CD4-positive, alpha-beta memory T cell (primary cell): ENCODE measurements at places on chromosomes 11 and 22. TPM values are rescaled to one million over a fixed set of nuclear protein-coding genes. Genes with fewer than 3 reads are reported as not detected.

GRCh38 chr11:44904261-44905020, 46.2 kb downstream of the TP53I11 start:
- H3K27me3 ChIP-seq, result no peaks in the 10 kb centered on the region
- H3K4me3 ChIP-seq, result no peak overlapping the region
- no peak overlapping the region for H3K27ac ChIP-seq
- DNase-seq, result no peak

GRCh38 chr11:69361466-69361865, 67.5 kb downstream of the MYEOV start:
- no peak overlapping the region for H3K4me3 ChIP-seq
- no peak for DNase-seq
- H3K36me3 ChIP-seq, result no peaks in the 10 kb centered on the region
- no peaks in the 10 kb centered on the region for H3K27me3 ChIP-seq
- H3K4me1 ChIP-seq, result no peaks in the 10 kb centered on the region

GRCh38 chr11:18012122-18012905, 533 bp downstream of the SERGEF start:
- H3K27ac ChIP-seq, result peak overlapping the region; percentile 73
- no peaks in the 10 kb centered on the region for H3K27me3 ChIP-seq
- H3K36me3 ChIP-seq, result peaks cover 2% of the 10 kb centered on the region
- H3K4me3 ChIP-seq, result no peak overlapping the region
- H3K4me1 ChIP-seq, result peaks cover 19% of the 10 kb centered on the region

The OR8D4 gene
- polyA plus RNA-seq, result not detected

The HOATZ gene
- not detected for polyA plus RNA-seq

DNA sequence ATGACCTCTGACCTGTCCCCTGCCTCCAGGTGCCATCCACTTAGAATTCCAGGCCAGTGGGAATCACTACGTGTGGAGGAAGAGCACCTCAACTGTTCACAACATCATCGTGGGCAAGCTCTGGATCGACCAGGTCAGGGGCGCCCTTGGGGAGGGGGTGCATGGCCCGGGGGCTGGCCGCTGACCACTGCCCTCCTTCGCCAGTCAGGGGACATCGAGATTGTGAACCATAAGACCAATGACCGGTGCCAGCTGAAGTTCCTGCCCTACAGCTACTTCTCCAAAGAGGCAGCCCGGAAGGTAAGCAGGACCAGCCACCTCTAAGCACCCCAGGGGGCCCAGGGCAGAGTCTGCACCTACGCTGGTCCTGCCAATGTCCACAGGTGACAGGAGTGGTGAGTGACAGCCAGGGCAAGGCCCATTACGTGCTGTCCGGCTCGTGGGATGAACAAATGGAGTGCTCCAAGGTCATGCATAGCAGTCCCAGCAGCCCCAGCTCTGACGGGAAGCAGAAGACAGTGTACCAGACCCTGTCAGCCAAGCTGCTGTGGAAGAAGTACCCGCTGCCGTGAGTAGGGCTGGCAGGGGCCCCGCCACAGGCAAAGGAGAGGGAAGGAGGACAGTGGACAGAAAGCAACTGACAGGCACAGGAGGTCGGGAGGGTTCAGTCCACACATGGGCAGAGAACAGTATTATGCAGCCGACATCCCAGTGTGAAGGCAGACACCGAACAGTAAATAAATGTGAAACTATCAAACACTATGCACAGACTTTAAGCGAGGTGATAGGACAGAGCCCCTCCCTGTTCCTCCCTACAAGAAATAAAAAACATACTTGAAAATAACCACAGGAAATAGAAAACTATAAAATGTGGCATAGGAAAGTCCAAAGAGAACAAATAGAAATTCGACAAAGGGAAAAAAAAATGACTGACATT, 74.9 kb downstream of the MORC2 start:
- peak; percentile 7 for DNase-seq
- no peaks in the 10 kb centered on the region for H3K27me3 ChIP-seq
- peak overlapping the region; percentile 16 for H3K27ac ChIP-seq
- H3K4me3 ChIP-seq, result no peak overlapping the region
- no peaks in the 10 kb centered on the region for H3K36me3 ChIP-seq
- peaks cover 24% of the 10 kb centered on the region for H3K4me1 ChIP-seq

The CSNK2A3 gene
- 1.0 TPM for polyA plus RNA-seq

GRCh38 chr22:44024288-44024921, at the start of gene PARVB:
PARVB (plus strand) TSS chr22:44024302; CDS start chr22:44024340, 38 bp downstream.
- peak within 1 kb of the TSS; percentile 45 for H3K4me3 ChIP-seq
- peaks cover 29% of the 10 kb centered on the region for H3K4me1 ChIP-seq
- H3K27ac ChIP-seq, result peak within 1 kb of the TSS; percentile 31
- DNase-seq, result peak; percentile 9
- no peaks in the 10 kb centered on the region for H3K36me3 ChIP-seq

The SLC22A8 gene
- not detected for polyA plus RNA-seq

- H3K27ac ChIP-seq, result no peak overlapping the region
- no peaks in the 10 kb centered on the region for H3K36me3 ChIP-seq
- H3K4me3 ChIP-seq, result no peak overlapping the region
- no peak for DNase-seq
- no peaks in the 10 kb centered on the region for H3K27me3 ChIP-seq
These were observed 671.1 kb upstream of the CCDC90B start for GRCh38 chr11:83957038-83957900.

GRCh38 chr11:130037058-130037457, 32.6 kb upstream of the APLP2 start:
- no peak for DNase-seq
- H3K36me3 ChIP-seq, result no peaks in the 10 kb centered on the region
- H3K27ac ChIP-seq, result no peak overlapping the region
- H3K27me3 ChIP-seq, result no peaks in the 10 kb centered on the region
- no peaks in the 10 kb centered on the region for H3K4me1 ChIP-seq
- H3K4me3 ChIP-seq, result no peak overlapping the region

The SYT7 gene
- polyA plus RNA-seq, result not detected

DNA sequence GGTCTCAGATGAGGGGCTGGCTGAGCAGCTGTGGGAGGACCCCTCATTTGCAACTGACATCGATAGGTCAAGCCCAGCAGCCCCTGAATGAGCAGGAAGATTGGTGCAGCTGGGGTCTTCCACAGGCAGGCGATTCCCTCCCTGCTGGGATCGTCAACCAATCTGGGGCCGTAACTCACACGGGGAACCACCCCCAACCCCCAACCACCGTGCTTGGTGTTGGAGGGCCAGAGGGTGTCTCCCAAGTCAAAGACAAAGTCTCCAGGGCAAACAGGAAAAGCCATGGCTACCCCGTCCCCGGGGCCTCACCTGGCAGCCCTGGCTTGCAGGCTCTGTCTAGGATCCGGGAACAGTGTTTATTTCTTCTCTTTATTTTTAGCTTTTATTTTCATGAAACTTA, 26.9 kb upstream of the SCUBE1 start:
- no peak overlapping the region for H3K4me3 ChIP-seq
- H3K27ac ChIP-seq, result no peak overlapping the region
- H3K4me1 ChIP-seq, result no peaks in the 10 kb centered on the region
- no peak for DNase-seq
- H3K27me3 ChIP-seq, result peaks cover 10% of the 10 kb centered on the region

- no peaks in the 10 kb centered on the region for H3K27me3 ChIP-seq
- no peaks in the 10 kb centered on the region for H3K4me1 ChIP-seq
- no peak overlapping the region for H3K27ac ChIP-seq
- no peak overlapping the region for H3K4me3 ChIP-seq
- no peak for DNase-seq
These were observed 14.0 kb upstream of the NRGN start for GRCh38 chr11:124725719-124726105.

The SCN4B gene
- polyA plus RNA-seq, result not detected

DNA sequence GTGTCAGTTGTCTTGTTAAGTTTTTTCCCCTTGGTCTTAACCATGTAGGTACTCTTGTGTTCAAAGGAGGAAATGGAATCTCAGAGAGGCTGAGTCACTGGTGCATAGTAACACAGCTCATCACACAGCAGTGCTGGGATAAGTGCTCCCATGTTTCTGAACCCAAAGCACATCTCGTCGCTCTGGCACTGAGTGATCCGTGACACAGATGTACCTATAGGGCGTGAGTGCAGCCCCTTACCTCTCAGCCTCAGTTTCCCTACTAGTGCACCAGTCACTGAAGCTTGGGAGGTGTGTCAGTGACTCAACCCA, 234.0 kb downstream of the ST3GAL4 start:
- H3K4me1 ChIP-seq, result no peaks in the 10 kb centered on the region
- H3K4me3 ChIP-seq, result no peak overlapping the region
- no peaks in the 10 kb centered on the region for H3K27me3 ChIP-seq
- no peaks in the 10 kb centered on the region for H3K36me3 ChIP-seq
- DNase-seq, result no peak
- no peak overlapping the region for H3K27ac ChIP-seq

DNA sequence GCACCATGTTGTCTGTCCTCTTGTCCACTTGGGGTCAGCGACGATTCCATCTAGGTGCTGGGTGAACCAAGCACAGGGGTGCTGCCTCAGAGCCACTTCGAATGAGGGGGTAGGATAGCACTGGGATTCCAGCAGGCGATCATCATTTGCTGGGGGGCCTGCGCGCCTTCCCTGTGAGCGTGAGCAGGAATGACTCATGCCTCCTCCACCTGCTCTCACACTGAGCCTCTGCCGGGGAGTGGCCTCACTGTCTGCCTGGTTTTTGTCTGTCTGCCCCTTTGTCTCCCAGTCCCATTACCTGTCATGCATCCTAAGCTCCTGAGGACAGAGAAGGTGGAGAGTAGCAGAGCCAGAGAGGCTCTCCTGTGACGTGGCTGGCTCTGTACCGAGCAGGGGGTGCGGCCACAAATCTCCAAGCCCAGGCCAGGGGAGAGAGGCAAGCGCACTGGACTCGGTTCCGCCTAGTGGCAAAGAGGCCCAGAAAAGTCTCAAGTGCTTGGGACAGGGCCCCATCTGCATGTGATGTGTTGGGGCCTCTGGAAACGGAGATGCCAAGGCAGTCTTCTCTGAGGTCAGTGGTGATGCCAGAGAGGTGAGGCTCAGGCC, 30.8 kb downstream of the RSPH14 start:
- no peaks in the 10 kb centered on the region for H3K36me3 ChIP-seq
- no peaks in the 10 kb centered on the region for H3K4me1 ChIP-seq
- no peak for DNase-seq
- H3K4me3 ChIP-seq, result no peak overlapping the region
- no peaks in the 10 kb centered on the region for H3K27me3 ChIP-seq
